ENCODE measurements at places on chromosomes 4 and X. TPM values are rescaled to one million over a fixed set of nuclear protein-coding genes. Genes with fewer than 3 reads are reported as not detected.

Gene SHISA3
- not detected for total RNA-seq

GRCh38 chr4:8037150-8037769, 97.6 kb upstream of the AFAP1 start:
- DNase-seq: no peak

DNA sequence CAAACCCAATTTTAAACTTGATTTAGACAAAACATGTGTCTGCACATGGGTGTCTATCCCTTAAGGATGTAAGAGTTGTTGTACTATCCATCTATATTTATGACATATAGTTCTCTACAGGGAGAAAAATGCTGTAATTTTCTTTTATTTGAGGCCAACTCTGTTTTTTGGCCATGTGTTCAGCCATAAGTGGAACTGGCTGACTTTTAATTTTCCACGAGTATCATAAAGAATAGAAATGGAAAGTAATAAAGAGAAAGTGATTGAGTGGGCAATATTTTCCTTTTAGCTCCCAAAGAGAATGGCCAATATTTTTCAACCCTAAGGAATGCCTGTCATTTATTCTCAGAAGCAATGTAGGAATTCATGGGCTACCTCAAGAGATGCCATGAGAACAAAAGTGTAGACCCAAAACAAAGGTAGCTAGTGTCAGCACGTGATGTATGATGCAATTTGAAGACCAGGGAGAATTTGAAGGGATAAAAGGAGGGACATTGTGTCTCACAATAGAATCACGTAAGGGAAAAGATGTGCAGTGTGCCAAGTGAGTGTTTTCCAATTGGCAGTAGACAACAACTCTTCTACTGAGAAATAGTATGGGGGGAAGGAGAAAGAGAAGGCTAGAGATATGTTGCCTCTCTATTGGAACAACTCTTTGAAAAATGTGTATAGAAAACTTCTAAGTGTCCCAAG, 27.8 kb upstream of the MXRA5 start:
- DNase-seq: no peak

GRCh38 chrX:132786217-132786616, 172.2 kb downstream of the HS6ST2 start:
- no peak for DNase-seq

- DNase-seq: no peak
Measured at GRCh38 chr4:142944565-142944964, 98.5 kb upstream of the INPP4B start.

DNA sequence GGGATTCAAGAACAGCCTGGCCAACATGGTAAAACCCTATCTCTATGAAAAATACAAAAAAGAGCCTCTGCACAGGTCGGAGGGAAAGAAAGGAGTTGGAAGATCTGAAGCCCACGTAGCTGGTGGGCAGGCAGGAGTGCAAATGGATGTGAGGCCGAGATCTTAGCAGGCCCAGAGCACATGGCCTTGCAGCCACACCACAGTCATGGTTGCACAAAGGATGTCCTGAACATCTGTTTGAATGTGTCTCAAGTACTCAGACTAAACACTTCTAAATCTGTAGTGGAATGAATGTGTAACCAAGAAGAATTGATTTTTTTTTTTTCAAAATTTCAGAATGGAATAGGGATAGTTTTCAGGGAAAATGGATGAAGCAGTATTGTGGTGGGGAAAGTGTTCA, 10.8 kb downstream of the CA5B start:
- DNase-seq: no peak

Measured in Calu3 (cell line).